ENCODE measurements at places on chromosomes 3 and 15.

DNA sequence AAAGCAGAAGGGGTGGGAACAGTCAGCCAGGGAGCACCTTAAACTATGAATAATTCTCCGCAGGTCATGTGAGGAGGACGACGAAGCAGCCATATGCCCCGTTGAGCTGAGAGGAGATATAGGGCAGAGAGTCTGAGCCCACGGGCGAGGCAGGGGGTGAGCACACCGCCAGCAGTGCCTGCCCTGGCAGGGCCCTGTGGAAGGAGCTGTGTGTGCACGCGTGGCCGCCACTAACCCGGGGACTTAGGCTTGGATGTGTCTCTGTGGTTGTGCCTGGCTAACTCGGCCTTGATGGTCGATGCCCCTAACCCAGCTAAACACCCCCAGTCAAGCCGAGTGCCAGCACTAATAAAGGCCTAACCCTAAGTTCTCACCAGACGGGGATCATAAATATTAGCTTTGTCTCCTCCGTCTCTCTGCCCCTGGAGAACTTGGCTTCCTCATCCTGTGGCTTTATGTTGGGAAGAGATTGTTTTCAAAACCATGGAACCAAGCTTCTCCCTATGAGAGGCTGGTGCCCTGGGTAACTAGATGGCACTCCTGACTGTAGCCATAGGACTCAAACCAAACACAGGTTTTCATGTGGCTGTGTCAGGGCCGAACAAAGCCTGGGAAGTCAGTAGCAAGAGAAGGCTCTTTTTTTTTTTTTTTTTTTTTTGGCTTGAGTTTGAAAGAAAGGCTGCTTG, 45.4 kb downstream of the CCK start:
- no peak for DNase-seq

GRCh38 chr15:90903733-90904536, 833 bp downstream of the MAN2A2 start:
- DNase-seq: peak; percentile 20

DNA sequence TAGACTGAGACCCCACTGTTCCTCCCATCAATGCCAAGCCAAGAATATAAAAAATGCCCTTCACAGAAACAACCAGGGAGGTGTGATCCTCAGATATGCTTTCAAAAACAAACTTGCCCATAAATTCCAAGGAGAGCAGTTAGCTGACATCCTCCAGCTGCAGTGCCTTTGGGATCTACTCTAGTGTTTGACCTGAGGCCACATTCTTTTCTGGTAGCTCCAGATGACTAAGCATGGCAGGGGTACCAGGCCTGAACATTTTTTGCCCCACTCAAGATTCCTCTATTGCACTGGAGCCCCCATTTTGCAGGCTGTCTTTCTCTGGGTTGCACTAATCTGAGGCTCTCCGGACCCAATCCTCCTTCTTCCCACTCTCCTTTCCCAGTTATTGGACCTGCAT, 27.9 kb upstream of the ACP3 start:
- no peak for DNase-seq

- DNase-seq: no peak
Observed at GRCh38 chr3:132246212-132246611, 71.0 kb upstream of the ACP3 start.

GRCh38 chr3:154217671-154218070, 96.5 kb downstream of the ARHGEF26 start:
- DNase-seq: no peak

GRCh38 chr3:182969277-182969676, 11.1 kb downstream of the DCUN1D1 start:
- DNase-seq: no peak

- DNase-seq: peak; percentile 81
Observed at GRCh38 chr3:71875461-71875947, 90.6 kb upstream of the PROK2 start.

- no peak for DNase-seq
Observed at GRCh38 chr3:46943237-46944187, 33.0 kb downstream of the CCDC12 start.

DNA sequence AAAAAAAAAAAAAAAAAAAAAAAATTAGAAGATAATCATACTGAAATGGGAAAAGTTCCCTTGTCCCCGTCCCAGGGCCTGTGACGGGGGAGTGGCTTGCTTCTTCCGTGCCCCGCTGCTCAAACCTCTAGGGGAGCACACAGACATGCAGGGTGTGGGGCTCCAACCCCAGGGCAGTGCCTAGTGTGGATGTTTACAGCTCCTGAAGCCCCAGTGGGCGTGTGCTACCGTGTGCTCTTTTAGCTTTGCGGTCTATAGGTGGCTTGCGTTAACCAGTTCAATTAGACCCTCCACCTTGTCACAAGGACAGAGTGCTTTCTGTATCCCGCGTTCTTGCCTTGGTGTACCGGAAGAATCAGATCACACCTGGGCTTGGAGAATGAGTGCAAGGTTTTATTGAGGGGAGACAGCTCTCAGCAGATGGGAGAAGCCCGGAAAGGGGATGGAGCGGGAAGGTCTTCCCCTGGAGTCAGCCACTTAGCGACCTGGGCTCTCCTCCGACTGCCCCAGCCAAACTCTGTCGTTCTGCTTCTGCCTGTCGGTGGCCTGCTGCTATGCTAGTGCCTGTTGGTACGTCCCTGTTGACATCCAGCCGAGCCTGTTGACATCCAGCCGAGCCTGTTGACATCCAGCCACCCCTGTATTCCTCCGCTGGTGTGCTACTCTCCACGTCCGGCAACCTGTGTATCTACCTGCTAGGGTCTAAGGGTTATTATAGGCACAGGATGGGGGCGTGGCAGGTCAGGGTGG, 569.8 kb downstream of the VGLL3 start:
- DNase-seq: no peak

GRCh38 chr3:108406661-108407206, 103.7 kb downstream of the MYH15 start:
- no peak for DNase-seq

DNA sequence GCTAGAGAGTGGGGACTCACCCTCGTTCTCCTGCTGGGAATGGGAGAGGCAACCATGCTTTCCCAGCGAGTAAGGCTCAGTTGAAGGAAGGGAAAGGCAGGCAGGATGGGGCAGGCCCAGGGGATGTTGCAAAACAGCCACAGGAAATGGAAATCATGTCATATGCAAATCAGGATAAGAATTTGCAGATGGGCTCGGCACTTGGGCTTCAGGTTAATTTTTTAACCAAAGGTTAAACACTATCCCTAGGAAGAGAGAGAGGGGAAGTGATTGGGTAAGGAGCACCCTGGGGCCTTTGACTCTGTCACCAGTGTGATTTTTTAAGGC, 14.6 kb upstream of the PLA2G4E start:
- DNase-seq: peak; percentile 17

DNA sequence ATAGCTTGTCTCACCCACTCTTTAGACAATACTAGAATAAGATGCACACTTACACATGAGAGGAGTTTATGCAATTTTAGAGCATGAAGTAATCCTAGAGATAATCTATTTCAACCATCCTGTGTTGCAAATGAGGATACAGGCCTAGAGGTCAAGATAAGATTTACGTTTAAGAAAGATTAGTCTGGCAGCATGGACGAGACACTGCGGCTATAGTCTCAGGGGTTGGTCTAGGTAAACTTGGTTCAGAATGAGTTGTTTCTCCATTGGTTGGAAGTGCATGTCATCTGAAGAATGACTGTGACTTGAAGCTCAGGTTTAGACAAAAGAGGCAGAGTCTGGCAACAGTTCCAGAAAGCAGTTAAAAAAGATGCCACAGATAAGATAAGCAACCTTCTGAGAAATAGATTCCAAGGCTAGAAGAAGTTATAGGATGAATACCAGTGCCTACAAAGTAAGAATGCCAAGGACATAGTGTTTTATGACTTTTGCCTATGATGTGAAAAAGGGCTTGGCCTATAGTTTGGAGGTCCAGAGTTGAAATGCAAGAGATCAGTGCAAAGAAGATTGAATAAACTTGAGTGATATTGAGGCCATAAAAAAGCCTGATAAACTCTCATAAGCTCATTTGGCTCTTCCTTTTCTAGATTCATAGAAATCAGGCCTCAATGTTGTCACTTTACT, 631.0 kb downstream of the SQOR start:
- no peak for DNase-seq

- no peak for DNase-seq
Observed at GRCh38 chr15:37941779-37942178, 7.3 kb downstream of the TMCO5A start.

DNA sequence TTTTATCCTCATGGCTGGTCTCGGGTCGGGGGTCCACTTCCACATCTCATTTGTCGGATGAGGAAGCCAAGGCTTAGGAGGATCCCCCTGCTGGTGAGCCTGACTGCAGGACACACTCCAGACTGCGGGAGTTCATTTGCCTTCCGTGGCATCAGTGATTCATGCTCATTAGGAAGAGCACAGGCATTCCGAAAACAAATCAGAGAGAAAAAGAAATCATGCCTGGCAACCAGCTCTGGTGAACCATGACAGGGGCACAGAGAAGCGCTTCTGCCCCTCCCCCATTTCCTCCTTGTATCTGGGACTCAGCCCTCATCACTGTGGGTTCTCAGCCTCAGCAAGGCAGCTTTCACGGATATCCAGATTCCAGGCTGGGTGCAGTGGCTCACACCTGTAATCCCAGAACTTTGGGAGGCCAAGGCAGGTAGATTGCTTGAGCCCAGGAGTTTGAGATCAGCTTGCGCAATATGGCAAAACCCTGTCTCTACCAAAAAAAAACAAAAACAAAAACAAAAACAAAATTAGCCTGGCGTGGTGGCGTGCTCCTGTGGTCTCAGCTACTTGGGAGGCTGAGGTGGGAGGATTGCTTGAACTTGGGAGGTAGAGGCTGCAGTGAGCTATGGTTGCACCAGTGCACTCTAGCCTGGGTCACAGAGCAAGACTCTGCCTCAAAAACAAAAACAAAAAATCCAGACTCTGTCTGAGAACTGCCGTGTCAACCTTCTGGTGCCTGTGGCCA, 28.4 kb downstream of the IRAK2 start:
- DNase-seq: peak; percentile 73

- no peak for DNase-seq
Observed at GRCh38 chr3:66603151-66603611, 102.4 kb upstream of the LRIG1 start.

- no peak for DNase-seq
Observed at GRCh38 chr3:69930564-69930963, 69.0 kb upstream of the SAMMSON start.

DNA sequence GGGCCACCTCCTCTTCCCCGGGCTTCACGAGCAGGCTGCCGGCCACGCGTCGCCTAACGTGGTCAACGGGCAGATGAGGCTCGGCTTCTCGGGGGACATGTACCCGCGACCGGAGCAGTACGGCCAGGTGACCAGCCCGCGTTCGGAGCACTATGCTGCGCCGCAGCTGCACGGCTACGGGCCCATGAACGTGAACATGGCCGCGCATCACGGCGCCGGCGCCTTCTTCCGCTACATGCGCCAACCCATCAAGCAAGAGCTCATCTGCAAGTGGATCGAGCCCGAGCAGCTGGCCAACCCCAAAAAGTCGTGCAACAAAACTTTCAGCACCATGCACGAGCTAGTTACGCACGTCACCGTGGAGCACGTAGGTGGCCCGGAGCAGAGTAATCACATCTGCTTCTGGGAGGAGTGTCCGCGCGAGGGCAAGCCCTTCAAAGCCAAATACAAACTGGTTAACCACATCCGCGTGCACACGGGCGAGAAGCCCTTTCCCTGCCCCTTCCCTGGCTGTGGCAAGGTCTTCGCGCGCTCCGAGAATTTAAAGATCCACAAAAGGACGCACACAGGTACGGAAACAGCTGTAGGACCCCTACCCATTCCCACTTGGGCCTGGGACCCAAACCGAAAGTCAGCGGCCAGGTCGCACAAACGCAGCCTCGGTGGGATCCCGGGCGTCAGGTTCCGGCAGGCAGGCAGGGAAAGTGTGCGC, 1.5 kb downstream of the ZIC1 start:
- DNase-seq: no peak

GRCh38 chr3:59284926-59285325, 235.1 kb upstream of the CFAP20DC start:
- no peak for DNase-seq

- no peak for DNase-seq
Observed at GRCh38 chr3:55723653-55724406, 236.7 kb upstream of the WNT5A start.

DNA sequence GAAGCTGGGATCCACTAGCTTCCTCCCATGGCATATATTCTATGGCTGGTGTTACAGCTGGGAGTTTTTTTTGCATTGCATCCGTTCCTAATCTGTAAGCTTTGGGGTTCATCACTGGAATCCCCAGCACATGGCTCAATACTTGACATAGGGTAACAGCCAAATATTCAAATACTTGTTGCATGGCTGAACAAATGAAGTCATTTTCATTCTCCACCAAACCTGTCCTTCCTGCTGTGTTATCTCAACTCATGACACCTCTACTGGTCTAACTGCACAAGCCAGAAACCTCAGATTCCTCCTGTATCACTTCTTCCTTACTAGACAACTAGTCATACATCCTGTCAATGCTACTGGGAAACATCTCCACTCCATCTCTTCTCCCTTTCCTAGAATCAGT, 43.4 kb downstream of the ST3GAL6 start:
- no peak for DNase-seq

GRCh38 chr15:66253418-66254088, at the start of gene MEGF11:
MEGF11 (minus strand) TSS chr15:66253750; CDS start chr15:66128403, 125,347 bp downstream.
- DNase-seq: no peak

DNA sequence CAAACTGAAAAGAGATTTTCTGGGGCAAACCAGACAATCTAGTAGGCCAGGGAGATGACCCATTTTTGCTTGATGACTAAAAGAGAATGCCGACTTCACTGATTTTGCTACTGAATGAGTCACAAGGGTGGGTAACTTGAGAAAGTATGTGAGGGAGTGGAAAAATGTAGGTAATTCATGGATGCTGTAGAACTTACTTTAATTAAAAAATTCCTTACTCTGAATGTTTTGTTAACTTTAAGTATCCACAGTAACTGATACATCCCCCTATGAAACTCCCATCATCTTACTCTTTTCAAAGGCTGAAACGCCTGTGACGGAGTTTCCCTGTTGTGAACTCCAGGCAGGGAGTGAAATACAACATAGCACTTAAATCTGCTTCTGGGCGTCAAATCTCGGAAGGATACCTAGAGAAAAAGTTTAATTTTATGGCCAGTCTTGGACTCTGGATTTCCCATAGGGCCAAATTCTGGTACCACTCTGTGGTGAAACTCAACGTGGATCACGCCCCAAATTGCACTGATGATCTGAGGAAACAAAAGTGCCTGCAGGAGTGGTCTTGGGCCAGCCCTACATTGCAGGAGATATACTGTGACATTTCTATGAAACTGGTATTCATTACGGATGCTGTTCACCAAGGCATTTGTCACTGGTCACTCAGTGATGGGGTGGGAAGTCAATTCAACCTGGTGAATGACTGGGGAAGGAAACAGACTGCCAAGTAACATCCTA, 24.0 kb downstream of the GOLIM4 start:
- no peak for DNase-seq

GRCh38 chr15:27527490-27528067, 556.6 kb downstream of the GABRG3 start:
- no peak for DNase-seq

DNA sequence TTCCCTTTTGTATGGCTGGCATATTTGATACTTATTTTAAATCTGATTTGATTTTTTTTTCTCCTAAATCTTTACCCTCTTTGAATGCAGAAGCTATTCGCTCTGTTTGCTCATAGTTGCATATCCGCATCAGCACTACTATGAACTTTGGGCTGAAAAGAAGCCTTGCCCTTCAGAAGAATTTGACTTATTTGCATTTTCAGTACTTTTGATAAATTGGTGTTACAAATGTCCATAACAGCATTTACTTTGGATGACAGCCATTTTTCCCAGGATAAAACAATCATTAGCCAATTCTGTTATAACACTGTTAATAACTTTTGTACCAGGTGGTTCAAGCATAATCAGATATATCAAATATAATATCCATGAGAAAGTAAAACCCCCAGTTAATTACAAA, 129.5 kb downstream of the PLCL2 start:
- no peak for DNase-seq

- DNase-seq: no peak
Observed at GRCh38 chr3:11825301-11825700, 21.4 kb downstream of the TAMM41 start.

Measured in activated naive CD8-positive, alpha-beta T cell treated with anti-CD3 and anti-CD28 coated beads, Interleukin-2, amount 50 U/mL, for 24 hours (primary cell).